Activated T-helper 2 cell treated with anti-CD3 and anti-CD28 coated beads, Interferon-gamma antibody, Interleukin-2, Interleukin-4, amounts not matched to agents 10 μg/mL and 5 μg/mL and 100 μg/mL, durations not matched to agents 14 hours and 24 hours and 36 hours (primary cell): ENCODE measurements at places on chromosomes 3 and 15.

DNA sequence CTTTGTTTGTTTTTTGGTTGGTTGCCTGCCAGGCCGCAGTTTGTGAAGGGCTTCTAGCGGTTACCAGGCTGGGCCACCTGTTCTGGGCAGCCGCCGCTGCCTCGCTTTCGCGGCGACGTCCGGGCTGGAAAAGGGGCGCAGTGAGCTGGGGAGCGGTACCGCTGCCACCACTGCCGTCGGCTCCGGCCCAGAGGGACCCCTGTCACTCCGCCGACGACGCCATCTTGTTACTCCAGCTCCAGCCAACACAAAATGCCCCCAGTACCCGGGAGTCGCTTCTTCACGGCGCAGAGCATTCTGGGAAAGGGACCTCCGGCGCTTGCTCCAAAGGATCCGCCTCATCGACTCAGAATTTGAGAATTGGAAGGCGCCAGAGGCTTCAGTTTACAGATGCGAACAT is 238.8 kb downstream of the CDIN1 start:
- DNase-seq: no peak

GRCh38 chr15:31752065-31752762 is 278.1 kb upstream of the CHRNA7 start:
- DNase-seq: no peak

- DNase-seq: no peak
These were observed 149.8 kb downstream of the APBA2 start for GRCh38 chr15:29035336-29036285.

- DNase-seq: no peak
These were observed at the start of gene GADL1 for GRCh38 chr3:30894521-30895251. Gene GADL1, minus strand, starts transcription at chr3:30894661. Its CDS starts 47 bp downstream, at chr3:30894614.

DNA sequence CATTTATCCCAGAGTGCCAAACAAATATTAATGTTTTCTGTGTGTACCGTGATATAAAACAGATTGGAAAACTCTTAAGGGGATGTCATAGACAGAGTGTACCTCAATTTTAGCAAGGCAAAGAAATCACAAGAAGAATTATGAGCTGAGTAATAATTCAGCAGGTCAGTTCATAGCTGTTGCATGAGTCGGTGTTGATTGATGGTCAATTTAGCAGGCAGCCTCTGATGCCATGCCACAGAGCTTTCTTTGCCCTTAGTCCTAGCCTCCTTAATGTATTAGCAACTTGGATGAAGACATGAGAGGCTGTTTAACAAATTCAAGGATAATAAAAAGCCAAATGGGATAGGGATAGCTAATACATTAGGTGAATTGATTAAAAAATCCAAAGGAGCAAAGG is 6.8 kb downstream of the SLC35A5 start:
- DNase-seq: no peak

DNA sequence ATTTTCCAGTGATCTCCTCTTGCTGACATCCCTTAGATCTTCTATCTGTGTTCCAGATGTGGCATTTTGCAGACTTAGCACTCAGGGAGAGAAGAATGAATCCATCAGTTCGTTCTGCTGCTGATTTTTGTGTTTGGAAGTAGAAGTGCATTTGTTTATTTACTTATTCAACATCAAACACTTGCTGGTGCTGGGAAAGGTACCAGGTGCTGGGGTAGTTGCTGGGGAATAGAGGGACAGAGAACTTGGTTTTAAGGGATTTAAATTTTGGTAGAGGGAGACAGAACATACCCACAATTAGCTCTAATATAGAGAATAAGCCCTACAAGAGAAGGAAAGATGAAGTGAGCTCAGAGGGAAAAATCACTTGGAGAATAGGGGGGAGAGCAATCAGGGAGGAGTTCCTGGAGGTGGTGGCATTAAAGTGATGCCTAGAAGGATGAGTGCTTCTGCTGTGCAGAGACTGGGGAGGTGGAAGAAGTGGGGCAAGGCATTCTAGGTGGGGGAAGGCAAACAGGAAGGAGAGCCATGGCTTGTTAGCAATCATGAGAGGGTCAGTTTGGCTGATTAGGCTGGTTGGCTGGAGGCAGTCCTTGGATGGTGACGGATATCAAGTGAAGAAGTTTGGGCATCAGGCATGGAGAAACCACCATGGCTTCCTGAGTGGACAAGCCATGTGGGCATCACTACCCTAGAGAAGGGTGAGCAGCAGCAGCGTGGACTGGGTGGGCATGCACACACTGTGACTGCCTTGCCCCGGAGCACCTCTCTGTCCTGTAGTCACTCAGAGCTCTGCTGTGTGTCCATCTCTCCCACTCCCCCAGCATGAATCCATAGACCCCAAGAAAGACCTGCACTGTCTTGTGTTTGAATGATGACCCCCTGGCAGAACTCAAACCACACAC is 197.3 kb downstream of the OPA1 start:
- DNase-seq: no peak

DNA sequence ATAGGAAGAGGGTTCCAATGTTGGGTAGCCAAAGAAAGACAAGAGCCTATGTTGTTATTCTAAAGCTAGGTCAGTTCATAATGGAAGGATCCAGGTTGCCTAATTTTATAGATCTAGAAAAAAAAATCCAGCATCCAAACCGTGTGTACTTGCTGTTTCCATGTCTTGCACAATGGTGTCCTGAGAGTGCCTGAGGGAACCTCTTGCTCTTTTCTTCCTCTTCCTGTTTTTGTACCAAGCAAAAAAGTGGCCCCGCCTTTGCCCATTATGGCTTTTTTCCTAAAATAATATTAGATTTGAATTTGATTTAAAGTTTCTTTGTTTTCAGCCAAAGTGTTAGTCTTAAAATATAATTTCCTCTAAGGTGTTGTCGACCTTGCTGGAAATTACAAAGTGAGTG is 224.4 kb downstream of the RYR3 start:
- DNase-seq: no peak

- DNase-seq: no peak
These were observed 76.2 kb downstream of the NFKBIZ start for GRCh38 chr3:101925564-101925963.

DNA sequence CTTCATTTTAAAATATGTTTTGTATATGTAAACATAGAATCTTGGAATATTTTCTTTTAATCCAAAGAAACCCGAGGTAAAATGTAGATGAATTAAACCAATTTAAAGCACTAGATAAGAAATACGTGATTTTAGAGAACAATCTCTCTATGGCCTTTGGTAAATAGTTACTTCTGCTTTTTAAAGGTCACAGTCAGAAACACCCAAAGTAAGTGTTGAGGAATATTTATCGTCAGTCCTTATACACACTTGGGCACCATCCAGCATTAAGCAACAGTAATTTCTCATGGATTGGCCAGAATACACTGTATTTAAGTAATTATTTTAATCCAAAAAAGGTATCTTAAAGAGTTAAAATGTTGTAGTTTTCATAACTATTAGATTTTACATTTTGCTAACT is 713.2 kb downstream of the NLGN1 start:
- DNase-seq: no peak
